ENCODE measurements at places on chromosomes 6 and 20.

DNA sequence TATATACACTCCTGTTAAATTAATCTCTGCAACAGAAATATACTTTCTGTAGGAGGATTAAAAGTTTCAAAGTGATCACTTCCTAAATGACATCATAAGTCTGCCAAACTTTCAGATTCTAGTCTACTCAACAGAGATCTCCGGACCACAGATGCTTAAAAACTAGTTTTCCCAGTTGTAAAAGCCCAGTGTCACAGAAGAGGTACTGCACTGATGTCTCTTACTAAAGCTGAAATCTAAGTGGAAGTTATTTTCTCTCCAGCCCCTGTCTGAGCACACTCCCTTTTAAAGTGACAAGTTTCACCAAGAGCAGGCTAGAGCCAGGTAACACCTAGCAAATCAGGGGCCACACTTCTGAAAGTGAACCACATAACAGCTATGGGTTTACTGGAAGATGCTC is 71.6 kb upstream of the DST start:
- DNase-seq: no peak

GRCh38 chr6:37516076-37516919 is 16.6 kb upstream of the CCDC167 start:
- DNase-seq: no peak

DNA sequence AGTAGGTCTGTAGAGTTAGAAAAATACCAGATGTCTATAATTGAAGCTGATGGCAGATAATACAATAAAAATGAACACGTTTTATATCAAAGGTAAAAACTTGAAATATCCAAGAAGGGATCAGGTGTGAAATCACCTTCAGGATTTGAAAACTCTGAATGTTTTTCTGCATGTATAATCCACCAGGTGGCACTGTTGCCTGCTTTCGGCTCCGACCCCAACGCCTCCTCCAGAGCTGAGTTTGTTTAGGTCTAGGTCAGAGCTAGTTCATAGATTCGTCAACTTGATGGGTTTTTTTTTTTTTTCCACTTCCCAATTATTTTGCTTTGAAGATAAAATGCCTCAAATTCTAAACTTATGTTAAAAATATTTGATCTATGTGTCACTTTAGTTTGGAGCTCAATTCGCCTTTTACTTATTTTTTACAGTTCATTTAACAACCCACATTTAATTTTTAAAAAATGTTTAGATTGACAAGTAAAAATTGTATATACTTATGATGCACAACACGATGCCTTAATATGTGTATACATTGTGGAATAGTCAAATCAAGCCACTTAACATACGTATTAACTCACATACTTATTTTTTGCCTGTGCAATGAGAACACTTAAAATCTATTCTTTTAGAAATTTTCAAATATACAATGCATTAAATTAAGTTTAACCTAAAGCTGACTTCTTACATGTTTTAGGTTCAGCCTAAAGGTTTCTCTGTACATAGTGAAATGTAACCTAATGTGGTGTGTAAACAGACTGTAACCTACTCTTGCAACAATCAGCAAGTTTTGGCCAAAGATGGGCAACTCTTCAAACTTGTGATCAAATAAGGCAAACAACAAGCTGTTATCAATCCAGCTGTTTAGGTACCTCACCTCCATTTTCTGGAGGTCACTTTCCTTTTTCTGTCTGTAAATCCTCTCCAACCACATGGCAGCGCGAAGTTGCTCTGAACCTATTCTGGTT is 39.4 kb upstream of the ENPP4 start:
- DNase-seq: peak; percentile 0

GRCh38 chr6:79984261-79984660 is 20.2 kb upstream of the TTK start:
- DNase-seq: no peak

- DNase-seq: no peak
Observed at GRCh38 chr20:53891306-53891894, 179.0 kb downstream of the BCAS1 start.

DNA sequence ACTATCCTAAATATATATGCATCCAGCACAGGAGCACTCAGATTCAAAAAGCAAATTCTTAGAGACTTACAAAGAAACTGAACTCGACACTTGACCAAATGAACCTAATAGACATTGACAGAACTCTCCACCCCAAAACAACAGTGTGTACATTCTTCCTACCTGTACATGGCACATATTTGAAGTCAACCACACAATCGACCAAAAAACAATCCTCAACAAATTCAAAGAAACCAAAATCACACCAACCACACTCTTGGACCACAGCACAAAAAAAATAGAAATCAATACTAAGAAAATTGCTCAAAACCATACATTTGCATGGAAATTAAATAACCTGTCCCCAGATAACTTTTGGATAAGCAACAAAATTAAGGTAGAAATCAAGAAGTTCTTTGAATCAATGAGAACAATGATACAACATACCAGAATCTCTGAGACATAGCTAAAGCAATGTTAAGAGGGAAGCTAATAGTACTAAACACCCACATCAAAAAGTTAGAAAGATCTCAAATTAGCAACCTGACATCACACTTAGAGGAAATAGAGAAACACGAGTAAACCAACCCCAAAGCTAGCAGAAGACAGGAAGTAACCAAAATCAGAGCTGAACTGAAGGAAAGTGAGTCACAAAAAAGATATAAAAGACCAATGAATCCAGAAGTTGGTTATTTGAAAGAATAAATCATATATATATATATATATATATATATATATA is 12.5 kb upstream of the TREM1 start:
- DNase-seq: no peak

DNA sequence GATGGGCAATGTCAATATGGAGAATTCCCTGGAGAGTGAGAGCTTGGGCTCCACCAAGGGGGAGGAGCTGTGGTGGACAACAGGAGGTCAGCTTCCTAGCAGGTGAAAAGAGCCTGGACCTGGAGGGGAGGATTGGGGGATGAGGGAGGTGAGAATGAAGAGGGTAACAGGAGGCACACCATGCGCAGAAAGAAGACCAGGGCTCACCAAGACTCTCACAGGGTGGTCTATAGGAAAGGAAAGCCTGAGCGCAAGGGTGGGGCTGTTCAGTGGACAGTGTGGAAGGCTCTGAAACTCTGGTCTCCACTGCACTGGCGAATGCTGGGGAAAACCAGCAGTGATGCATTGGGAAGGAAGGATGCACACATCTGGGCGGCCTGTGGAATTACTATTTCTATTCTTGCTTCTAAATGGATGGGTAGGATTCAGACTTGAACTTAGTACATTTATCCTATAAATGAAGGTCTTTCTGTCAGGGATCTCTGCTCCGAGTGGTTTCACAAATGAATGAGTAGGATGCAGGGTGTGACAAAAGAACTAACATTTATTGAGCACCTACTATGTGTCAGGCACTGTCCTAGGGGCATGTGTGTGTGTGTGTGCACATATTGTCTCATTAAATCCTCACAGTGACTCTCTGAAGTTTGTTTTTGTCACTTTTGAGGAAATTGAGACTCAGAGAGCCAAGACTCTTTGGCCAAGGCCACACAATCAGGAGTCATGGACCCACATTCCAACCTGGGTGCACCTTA is 152.7 kb downstream of the CD83 start:
- no peak for DNase-seq

GRCh38 chr20:56430957-56431356 is 18.9 kb downstream of the CASS4 start:
- DNase-seq: no peak

DNA sequence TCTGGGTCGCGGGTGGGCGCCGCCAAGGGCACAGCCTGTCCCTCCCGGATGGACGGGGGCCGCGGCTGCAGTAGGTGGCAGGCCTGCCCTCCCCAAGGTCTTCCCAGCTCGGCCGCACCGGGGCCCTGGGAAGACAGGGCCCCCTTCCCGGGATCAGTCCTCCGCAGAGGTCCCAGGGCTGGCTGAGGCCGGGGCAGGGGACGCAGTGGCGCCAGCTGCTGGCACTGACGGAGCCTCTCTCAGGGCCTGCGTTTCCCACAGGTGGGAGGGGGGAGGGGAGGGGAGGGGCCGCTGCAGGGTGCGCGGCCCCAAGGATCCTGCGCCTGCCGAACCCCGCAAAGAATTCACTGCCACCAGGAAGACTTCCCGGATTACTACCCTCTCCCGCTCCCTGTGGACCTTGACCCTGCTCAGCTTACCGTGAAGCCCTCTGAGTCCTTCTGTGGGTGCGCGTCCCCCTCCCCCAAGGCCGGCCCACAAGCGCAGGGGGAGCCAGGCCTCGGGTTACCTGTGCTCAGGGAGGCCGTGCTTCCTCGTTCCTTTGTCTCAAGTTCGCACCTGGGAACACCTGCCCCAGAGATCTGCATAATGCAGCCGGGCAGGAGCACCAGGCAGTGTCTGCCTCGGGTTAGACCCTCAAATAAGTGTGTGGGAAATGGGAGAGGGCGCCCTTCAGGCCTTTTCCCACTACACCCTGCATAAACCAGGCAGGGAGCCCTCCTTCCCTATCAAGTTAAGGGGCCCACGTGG is 5.1 kb downstream of the LZTS3 start:
- no peak for DNase-seq

DNA sequence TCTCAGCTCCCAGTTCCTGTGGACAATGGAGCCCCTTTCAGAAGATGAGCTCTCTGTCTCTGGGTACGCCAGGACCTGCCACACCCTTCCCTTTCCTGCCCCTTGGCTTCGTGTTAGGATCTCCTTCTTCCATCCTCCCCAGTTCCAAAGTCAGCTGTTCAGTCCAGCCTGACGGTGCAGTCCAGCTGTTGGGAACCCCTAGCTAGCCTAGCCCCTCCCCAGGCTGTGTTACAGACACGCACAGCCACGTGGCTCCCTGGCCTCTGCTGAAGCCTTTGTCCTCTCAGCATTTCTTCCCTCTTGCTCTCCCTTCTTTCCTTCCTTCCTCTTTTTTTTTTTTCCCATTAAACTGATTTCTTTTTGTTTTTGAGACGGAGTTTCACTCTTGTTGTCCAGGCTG is 12.4 kb upstream of the TFAP2C start:
- DNase-seq: no peak

DNA sequence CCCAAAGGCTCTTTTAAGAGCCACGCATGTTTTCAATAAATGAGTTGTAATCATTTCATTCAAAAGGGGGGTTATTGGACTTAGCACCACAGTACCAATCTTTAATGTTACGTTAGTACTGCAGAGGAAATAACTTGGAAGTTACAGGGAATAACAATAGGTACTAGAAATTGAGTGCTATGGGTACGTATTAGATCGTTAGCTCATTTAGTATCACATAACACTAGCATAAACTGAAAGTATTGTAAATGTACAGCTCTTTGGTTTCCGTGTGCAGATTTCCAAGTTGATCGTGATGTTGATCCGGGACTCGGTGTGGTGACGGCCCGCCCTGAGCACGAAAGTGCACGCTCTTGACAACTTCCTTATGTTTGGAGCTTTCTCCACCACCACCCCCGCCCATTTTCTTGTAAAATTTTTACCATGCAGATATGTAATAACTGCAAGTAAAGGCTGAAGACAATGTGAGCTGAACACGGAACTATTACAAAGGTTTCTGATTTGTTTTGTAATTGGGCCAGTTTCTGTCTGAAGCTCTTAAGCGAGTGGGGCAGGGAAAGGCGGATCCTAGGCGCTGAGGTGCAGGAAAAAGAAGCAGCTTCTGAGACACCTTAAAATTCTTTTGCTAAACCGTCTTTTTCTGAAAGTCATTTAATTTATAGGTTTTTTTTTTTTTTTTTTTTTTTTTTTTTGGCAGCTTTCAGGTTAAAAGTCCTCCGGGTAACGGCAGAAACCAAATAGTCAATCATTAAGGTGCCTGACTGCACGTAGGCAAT is 71.5 kb downstream of the HFE start:
- no peak for DNase-seq

GRCh38 chr6:22249711-22250350 is 47.0 kb downstream of the PRL start:
- no peak for DNase-seq

- DNase-seq: peak; percentile 2
Observed at GRCh38 chr6:27505209-27506027, 32.5 kb upstream of the ZNF184 start.

DNA sequence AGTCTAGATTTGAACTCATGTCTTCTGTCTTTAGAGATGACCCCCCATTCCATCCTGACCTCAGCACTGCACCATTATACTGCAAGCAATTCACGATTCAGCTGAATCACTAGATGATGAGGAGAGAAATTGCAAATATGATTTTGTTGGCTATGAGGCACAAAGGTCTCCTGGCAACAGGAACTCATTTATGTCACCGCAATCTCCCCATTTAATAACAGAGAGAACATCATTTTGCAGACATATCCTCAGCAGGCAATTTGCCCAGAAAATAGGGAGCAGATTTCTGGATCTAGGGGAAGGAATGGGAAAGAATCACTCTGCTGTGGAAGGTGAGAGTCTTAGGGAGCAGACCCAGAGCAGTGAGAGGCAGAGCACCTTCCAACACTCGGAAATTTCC is 303.0 kb downstream of the PAX1 start:
- DNase-seq: no peak

DNA sequence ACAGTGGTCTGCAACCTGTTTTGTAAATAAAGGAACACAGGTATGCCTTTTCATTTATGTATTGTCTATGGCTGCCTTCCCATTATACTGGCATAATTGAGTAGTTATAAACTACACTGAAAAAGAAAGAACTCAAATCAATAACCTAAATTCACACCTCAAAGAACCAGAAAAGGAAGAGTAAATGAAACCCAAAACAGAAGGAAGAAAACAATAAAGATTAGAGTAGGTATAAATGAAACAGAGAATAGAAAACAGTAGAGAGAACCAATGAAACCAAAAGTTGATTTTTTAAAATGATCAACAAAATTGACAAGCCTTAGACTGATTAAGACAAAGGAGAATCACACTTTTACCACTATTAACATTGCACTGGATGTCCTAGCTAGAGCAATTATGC is 34.7 kb downstream of the FAM184A start:
- DNase-seq: no peak

DNA sequence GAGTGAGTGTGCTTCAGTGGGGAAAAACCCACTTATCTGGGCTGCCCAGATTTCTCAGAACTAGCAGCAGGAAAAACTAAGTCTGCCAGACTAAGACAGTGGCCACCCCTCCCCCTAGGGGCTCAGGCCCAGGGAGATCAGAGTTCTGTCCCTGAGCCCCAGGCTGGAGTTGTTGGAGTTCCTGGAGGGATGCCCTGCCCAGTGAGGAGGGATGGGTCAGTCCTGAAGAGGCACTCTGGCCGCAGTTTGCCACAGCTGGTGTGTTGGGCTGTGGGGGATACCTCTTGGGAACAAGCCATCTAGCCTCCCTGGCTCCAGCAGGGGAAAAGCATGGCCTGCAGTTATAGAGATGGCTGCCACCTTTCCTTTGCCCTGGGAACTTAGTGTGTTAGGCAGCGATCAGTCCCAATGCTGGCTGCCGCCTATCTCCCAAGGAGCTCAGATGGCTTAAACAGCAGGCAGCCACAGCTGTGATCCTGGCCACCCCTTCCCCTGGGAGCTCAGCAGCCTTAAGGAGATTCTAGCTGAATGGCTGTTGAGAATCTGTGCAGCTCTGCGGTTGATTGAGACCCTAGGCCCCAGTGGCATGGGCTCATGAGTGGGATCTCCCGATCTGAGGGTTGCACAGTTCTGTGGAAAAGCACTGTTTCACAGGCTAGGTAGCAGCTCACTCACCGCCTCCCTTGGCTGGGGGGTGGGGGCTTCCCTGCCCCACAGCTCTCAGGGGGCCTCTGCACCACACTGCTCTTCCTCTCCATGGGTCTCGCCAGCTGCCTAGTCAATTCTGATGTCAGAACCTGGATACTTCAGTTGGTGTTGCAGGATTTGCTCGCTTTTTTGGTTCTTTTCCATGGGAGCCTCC is 13.2 kb downstream of the SIRPG start:
- no peak for DNase-seq
